ENCODE measurements at places on chromosomes 2 and 18.

DNA sequence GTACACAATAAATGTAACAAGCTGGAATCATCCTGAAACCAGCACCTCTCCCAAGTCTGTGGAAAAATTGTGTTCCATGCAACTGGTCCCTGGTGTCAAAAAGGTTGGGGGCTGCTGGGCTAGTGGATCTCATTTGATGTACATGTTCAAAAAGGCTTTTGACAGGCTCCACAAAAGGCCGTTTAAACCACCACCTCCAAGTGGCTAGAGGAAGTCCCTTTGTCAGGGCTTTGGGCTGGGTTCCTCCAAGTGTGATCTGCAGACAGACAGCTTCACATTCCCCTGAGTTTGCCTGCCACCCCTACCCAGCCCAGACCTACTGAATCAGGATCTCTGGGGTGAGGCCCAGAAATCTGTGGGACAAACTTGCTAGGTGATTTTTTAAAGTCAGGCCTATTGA is 84.7 kb downstream of the TGFA start:
- DNase-seq: no peak

DNA sequence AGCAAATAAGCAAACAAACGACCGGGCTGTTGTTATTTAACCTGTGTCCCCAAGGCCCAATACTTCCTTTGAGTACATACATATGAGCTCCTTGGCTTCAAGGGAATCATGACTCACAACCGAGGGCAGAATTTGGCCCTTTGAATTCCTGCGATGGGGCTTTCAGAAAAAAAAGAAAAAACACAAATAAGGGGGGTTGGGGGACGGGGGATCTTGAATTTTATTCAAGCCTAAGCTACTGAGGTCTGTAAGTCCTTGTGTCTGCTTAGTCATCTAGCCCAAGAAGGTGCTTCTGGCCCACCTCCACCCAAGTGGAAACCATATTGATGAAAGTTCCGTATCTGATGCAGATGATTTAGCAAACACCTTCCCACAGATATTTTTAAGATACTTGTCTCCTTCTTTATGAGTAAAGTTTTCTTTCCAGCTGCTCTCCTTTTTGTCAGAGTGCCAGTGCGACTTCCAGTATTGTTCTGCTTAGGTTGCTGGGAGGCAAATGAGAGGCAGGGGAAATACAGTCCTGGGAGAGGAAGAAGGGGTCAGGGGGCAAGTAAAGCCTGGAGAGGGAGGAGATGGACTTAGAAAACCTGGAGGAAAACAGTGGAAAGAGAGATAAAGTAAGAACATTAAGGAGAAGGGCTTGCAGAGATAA is 169.6 kb downstream of the ZEB2 start:
- DNase-seq: no peak

- DNase-seq: no peak
These were observed 90.5 kb downstream of the CHST9 start for GRCh38 chr18:27094621-27095020.

GRCh38 chr2:84971510-84972206 is 697 bp downstream of the KCMF1 start:
- DNase-seq: no peak

GRCh38 chr2:10900216-10901109 is 11.3 kb upstream of the KCNF1 start:
- DNase-seq: no peak

- DNase-seq: no peak
These were observed 136.0 kb downstream of the ANKRD44 start for GRCh38 chr2:197174539-197175094.

DNA sequence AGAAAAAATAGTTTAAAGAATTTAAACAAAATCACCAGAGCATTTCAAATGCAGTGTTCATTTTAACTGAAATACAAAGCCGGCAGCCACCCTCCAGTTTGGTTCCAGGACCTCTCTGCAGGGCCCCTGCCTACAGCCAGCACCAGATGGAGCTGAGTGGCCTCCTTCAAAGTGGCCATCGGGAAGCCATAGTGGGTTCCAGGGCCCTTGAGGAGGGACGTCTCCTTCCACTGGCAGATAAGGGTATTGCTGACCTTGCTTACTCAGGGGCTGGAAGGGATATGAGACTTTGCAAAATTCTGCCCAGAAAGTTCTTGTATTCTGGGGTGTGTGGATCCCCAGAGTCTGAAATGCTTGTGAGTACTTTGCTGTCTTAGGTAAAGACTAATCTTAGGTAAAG is 205.2 kb upstream of the APCDD1 start:
- no peak for DNase-seq

DNA sequence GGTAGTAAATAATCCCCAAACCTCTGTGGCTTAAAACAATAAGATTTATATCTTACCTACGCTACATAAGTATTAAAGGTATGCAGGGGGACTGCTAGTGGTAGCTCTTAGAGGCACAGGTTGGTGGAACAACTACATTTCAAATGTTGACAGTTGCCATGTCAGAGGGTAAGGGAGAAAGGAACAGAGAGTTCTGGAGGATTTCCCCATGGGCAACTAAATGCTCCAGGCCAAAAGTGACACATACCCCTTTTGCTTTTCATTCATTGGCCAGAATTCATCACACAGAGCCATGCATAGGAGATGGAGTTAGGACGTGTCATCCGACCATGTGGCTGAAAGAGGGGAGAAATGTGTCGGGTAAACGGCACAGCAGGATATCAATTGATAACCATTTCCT is 133.2 kb downstream of the NAPG start:
- no peak for DNase-seq

GRCh38 chr2:127197475-127198385 is 22.4 kb downstream of the CYP27C1 start:
- no peak for DNase-seq

GRCh38 chr2:151237422-151238025 is 24.1 kb downstream of the RBM43 start:
- no peak for DNase-seq

- no peak for DNase-seq
These were observed 26.0 kb upstream of the FOSL2 start for GRCh38 chr2:28366496-28367282.

- no peak for DNase-seq
These were observed 1.2 kb downstream of the ZNF236 start for GRCh38 chr18:76823587-76824011.

DNA sequence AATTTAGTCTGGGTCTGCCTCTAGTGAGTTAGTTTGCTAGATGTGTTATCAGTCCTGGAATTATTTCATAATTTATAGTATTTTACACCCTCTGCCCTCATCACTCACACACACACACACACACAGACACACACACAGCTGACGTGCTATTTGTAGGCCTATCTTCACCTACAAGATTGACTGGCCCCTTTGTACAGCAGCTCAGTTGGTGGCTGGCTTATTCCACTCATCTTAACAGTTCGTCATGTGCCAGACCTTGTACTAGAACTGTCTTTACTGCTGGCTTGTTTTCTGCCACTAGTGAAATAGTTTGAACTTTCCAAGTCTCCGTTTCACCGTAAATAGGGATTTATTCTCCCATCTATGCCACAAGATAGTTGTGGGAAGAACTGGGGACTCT is 21.3 kb downstream of the CENPO start:
- DNase-seq: no peak
